ENCODE measurements at places on chromosomes 12 and 14.

- no peak for DNase-seq
Measured at GRCh38 chr12:3601461-3602150, 110.6 kb downstream of the PRMT8 start.

GRCh38 chr12:40819436-40820108, 127.3 kb downstream of the CNTN1 start:
- no peak for DNase-seq

GRCh38 chr14:71574976-71575375, 357.3 kb upstream of the RGS6 start:
- no peak for DNase-seq

DNA sequence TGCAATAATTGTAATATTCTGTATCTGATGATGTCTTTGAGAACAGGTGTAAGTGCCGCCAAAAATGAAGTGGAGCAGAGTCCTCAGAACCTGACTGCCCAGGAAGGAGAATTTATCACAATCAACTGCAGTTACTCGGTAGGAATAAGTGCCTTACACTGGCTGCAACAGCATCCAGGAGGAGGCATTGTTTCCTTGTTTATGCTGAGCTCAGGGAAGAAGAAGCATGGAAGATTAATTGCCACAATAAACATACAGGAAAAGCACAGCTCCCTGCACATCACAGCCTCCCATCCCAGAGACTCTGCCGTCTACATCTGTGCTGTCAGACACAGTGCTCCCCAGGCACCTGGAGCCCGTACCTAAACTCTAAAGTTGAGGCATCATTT, 268.7 kb downstream of the DAD1 start:
- no peak for DNase-seq

DNA sequence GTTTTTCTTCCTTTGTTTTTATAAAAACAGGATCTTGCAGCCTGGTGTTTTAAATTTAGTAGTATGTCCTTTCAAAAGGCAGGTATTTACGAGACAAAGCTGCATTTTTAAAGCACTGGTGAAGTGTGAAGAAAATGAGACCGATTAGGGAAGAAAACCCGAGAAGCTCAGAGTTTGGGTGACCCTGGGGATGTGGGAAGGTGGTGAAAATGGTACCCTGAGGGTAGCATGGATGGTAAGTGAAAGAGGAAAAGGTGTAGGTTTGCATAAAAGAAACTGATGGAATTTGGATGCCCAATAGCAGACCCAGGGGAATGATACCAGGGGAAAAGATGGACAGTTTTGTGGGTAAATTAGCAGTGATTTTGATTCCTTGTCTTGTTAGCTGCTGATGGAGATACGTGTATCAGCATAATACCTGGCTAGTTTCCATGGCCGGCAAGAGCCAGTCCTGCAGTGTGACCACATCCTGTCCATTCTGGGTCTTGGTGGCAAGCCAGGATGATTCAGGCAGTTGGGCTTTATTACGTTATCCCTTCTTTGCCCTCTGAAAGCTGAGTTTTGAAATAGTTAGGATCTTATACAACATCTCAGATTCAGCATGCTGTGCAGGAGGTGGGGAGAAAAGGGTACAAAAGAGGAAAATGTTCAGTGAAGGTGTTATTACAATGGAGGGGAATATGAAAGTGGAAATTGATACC, 8.9 kb downstream of the BICD1 start:
- DNase-seq: no peak

DNA sequence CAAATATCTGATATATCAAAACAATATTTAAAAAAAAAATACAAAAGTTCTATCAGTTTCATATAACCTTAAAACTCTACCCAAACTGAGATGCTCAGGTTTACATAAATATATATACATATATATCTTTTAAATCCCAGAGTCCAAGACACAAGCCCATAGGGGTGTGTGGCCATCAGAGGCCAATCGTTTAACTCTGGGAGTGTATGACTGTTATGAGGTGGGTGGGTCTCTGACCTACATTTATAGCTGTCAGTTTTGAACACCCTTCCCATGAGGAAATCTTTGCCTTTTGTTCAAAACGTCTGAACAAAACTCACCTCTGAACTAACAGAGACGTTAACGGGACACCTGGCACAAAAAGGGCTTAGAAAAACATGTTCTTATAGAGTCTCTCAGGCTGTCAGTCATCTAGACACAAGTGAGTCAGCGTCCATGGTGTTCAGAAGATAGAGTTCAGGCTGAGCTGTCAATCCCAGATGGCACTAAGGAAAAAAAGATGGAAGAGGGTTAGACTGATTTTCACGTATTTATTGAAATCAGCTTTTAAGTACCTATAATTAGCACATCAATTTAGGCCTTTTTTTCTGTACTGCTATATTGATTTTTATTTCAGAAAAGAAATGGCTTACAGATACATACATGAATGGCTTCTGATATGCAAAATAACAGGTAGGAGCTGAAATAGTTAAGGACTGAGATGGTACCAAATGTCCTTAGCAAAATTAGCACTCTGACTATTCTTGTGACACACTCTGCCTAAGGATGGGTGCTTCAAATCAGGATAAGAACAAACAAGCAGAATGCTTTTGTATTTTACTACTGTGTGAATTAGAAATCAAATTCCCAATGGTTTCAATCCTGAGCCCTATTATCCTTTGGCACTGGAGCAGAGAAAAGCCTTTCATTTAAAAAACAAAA, 29.2 kb downstream of the HIGD1C start:
- no peak for DNase-seq

DNA sequence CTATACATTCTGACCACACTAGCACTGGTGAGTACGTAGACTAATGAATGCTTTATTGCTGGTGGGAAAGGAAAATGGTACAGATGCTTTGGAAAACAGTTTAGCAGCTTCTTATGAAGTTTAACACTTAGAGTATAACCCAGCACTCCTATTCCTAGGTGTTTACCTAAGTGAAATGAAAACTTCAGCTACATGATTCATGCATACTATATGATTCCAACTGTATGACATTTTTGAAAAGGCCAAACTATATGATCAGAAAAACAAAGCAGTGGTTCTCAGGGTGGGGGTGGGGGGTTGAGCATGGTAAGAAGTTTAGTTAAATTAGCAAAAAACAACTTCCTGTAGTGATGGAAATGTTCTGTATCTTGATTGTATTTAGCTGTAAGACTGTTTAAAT, 22.1 kb upstream of the ARID4A start:
- no peak for DNase-seq

- no peak for DNase-seq
Measured at GRCh38 chr12:15942475-15942874, 31.3 kb downstream of the DERA start.

DNA sequence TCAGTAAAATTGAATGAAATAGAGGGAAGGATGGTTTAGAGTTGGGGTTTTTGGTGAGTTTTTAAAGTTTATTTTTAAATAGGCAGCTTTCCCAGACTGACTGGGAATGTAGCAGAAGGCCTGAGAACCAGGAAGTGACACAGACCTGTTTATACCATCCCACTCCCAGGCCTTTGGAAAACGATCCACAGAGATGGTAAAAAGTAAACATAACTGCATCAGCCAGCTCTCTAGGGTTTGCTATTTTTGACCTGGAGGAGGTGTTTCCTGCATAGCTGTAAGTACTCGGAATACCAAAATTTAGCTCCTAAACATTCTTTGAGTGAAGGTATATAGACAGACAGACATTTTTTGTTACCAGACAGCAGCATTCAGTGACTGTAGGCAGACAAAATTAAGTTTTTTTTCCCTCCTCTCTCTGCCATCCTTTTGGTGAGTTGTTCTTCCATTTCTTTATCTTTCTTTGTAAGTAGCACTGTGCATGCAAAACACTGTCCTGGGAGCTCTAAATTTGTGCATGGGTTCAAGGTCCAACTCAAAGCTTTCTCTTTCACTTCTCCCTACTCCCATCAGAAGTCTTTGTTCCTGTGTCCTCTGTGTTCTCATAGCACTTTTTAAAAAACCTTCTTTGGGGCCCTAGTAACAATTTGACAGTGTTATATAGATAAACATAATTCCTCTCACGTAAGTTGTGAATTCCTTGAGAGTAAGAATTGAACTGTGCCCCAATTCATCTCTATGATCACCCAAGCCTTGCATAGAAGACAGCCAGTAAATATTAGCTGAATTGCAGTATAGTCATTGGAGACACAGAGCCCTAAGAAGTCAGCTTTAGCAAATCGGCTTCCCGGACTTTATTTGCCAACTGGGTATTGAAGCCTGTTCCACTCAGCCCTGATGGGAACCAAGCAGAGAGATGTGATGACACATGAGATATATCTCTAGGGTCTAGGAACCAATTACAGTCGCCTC, 37.4 kb downstream of the SUSD6 start:
- DNase-seq: no peak

- no peak for DNase-seq
Measured at GRCh38 chr12:55842681-55843429, at the start of gene MMP19. Gene MMP19, minus strand, starts transcription at chr12:55842936. Its CDS starts 106 bp downstream, at chr12:55842830.

Data from activated CD8-positive, alpha-beta T cell treated with anti-CD3 and anti-CD28 coated beads, Interleukin-2, amount 10 ng/mL, durations not matched to agents 7 days and 5 days (primary cell).